ENCODE measurements at places on chromosomes 13 and 19. TPM values are rescaled to one million over a fixed set of nuclear protein-coding genes. Genes with fewer than 3 reads are reported as not detected.

GRCh38 chr19:49687566-49688316 is 1.7 kb upstream of the ADM5 start:
- no peak overlapping the region for H3K27ac ChIP-seq
- no peak for DNase-seq
- peaks cover 9% of the 10 kb centered on the region for H3K27me3 ChIP-seq
- no peak overlapping the region for H3K4me3 ChIP-seq
- peaks cover 12% of the 10 kb centered on the region for H3K4me1 ChIP-seq
- H3K36me3 ChIP-seq: peaks cover 54% of the 10 kb centered on the region

The ACER1 gene
- not detected for total RNA-seq

- H3K4me3 ChIP-seq: no peak within 1 kb of the TSS
- H3K36me3 ChIP-seq: no peaks in the 10 kb centered on the region
- no peak for DNase-seq
- H3K27ac ChIP-seq: no peak within 1 kb of the TSS
- no peaks in the 10 kb centered on the region for H3K4me1 ChIP-seq
Observed at GRCh38 chr19:7746903-7747884, at the start of gene CD209. Gene CD209 (minus strand): TSS chr19:7747534. CDS start chr19:7747511, 23 bp downstream.

The SIGLEC5 gene
- not detected for total RNA-seq

The MUC16 gene
- total RNA-seq: not detected

- peaks cover 72% of the 10 kb centered on the region for H3K4me1 ChIP-seq
- peak overlapping the region; percentile 92 for H3K4me3 ChIP-seq
- H3K27me3 ChIP-seq: no peaks in the 10 kb centered on the region
- peaks cover 54% of the 10 kb centered on the region for H3K36me3 ChIP-seq
- H3K27ac ChIP-seq: peak overlapping the region; percentile 99
Observed at GRCh38 chr19:13841962-13842290, 35.0 kb upstream of the NANOS3 start.

GRCh38 chr13:77373502-77373901 is 46.6 kb upstream of the MYCBP2 start:
- no peak overlapping the region for H3K4me3 ChIP-seq
- no peak overlapping the region for H3K27ac ChIP-seq
- DNase-seq: no peak
- no peaks in the 10 kb centered on the region for H3K36me3 ChIP-seq
- no peaks in the 10 kb centered on the region for H3K4me1 ChIP-seq

The ERICH6B gene
- not detected for total RNA-seq
